Body of pancreas (tissue), 4 donors: ENCODE measurements at places on chromosomes 7 and 10. TPM values are rescaled to one million over a fixed set of nuclear protein-coding genes. Genes with fewer than 3 reads are reported as not detected.

DNA sequence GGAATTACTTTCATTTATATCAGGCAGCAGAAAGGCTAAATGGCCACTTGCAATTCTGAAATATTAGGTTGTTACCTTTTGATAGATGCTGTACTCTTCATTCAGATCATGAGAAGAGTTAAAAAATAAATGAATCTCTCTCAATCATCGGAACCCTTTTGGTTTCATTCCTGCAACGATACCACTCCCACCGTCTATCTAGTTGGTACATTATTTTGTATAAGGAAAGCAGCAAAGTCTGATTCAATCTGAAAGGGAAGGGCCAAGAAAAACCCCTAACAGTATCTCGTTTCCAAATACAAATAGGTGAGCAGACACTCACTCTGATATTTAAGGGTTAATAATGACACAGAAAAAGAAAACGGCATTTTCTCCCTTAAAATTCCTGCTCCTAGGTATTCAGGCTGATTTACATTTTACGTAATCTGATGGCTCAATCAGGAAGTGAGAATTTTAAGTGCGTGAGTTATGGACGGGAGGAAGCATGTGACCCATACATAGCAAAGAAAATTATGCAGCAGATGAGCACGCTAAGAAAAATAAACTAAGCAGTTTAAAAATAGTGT, 209.4 kb upstream of the KLF14 start:
- no peak for DNase-seq

GRCh38 chr7:69819333-69819705, 221.0 kb downstream of the AUTS2 start:
- DNase-seq: no peak

DNA sequence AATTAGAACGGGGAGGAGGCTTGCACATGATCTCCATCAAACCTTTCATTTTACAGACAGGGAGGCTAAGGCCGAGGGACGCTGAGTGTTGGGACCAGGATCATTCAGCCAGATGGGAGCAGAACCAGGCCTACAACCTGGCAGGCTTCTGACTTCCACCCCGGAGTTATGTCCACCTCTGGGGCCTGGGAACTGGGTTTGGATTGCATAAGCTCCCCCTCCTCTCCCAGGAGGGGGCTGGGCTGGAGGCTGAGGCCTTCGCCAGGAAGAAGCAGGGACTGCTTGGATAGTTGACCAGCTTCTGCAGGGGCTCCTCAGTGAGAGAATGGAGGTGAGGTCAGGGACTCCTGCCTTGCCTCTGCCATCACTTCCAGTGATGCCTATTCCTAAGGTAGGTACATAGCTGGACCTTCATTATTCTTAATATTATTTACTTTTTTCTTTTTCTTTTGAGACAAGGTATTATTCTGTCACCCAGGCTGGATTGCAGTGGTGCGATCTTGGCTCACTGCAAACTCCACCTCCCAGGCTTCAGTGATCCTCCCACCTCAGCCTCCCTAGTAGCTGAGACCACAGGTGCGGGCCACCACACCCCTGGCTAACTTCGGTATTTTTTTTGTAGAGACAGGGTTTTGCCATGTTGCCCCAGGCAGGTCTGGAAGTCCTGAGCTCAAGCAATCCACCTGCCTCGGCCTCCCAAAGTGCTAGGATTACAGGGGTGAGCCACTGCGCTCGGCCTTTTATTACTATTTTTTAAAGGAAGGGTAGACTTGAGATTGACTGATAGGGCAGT, 1.3 kb downstream of the SNX10 start:
- DNase-seq: peak; percentile 34

GRCh38 chr10:16586358-16587138, 64.9 kb upstream of the C1QL3 start:
- DNase-seq: no peak

DNA sequence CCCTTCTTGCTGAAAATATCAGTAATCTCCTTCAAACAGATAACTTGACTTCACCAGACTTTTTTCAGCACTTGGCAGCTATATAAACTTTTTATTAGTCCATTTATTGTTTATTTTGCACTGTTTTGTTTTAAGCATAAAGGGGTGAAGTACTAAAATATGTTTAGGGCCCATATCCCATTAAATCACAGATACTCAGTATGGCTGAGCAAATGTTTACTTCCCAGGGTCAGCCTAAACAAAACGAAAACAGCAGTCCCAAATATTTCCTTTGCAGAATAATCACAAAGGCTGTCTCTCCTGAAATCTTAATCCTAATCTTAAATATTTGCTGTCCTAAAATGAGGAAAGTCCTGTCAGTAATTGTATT, 649.6 kb downstream of the TNS3 start:
- no peak for DNase-seq

GRCh38 chr10:86413046-86413728, 46.6 kb upstream of the GRID1 start:
- DNase-seq: no peak

DNA sequence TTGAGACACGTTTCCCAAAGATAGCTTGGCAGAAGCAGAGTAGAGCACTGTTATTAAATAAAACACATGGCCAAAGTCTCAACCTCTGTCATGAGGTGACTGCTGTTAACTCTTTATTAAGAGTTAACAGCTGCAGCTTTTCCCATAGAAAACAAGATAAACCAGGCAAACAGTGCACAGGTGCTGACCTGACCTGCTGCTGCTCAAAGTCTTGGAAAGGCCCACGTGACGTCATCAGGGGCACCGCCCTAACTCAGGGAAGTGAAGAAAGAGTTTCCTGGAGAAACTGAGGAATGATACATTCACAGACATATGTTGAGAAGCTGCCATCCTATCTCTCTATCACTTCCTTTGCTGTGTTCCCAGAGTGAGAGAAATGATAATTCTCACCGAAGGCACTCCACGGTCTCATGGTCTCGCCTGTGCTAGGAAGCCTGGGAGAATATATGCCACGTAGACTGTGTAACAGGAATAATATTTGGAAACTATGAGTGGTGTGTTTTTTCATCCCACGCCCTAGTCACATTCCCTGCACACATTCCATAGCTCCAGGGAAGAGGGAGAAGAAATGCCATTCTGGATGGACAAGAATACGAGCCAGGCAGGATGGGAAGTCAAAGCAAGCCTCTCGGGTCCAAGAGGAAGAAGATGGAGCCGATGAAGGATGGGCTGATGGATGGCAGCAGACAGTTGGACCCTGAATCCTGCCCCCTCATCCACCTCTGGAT, 146.2 kb upstream of the NFE2L3 start:
- peak; percentile 96 for DNase-seq

DNA sequence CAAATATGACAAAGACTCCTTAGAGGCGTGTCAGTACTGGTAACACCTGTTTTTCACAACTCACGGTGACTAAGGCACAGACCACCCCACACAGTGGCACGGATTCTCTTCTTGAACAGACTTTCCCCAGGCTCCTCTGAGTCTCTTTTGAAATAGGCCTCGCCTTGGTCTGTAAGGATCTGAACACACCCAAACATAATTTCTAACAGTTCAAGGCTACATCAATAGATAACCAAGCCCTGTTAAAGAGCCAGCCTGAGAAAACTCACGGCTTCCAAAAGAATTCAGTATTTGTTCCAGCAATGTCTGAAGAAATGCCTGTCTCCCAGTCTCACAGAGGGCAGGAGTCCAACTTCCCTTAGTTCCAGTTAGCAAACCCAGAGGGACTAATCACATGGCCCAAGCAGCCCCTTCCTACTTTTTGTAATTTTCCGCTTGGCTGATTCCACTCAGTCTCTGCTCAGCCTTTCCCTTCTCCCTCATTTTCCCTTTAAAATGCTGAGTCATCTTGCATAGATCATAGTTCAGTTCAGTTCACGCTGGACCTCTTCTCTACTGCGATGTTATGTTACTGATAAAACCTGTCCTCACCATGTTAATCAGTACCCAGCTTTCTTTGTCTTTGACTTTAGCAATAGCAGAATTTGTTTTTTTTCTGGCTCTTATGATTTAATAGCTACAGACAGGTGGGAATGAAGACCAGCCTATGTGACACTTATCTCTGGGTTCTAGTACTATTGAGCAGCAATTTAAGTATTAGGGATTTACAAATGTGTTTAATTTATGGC, 22.6 kb upstream of the AKR1C3 start:
- DNase-seq: peak; percentile 95

ARHGEF35 gene
- 5.4 TPM for total RNA-seq

MYPN gene
- total RNA-seq: 2.3 TPM

TAS2R5 gene
- 0.99 TPM for total RNA-seq

TFR2 gene
- not detected for total RNA-seq
